ENCODE measurements at places on chromosomes 7 and 10.

GRCh38 chr10:9443758-9444157, 1389.3 kb downstream of the GATA3 start:
- no peak overlapping the region for H3K4me3 ChIP-seq
- H3K4me1 ChIP-seq, result no peaks in the 10 kb centered on the region
- H3K36me3 ChIP-seq, result no peaks in the 10 kb centered on the region
- no peak for DNase-seq
- H3K27me3 ChIP-seq, result no peaks in the 10 kb centered on the region
- H3K27ac ChIP-seq, result no peak overlapping the region

DNA sequence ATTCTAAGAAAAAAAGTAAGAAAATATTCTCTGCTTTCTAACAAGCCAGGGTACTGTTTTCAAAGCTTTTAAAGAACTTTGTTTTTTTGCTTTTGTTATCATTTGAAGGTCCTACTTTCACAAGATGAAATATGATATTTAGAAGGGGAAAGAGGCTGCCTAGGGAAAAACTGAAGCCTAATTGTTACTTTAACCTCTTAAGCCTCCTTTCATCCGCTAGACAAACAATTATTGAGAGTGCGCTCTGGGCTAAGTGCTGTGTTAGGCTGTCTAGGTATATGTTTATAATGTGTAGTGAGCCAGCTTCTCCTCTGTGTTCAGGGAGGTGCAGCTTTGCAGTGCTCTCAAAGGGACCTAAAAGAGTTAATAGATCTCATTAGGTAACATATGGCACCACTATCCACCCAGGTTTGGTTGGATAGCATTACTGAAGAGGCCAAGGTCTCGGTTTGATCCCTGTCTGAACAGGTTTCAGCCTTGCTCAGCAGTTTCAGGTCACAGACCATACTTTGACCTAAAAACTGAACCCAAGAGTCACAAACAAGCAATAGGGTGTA, 17.9 kb downstream of the PDK4 start:
- H3K27me3 ChIP-seq, result no peaks in the 10 kb centered on the region
- no peaks in the 10 kb centered on the region for H3K4me1 ChIP-seq

DNA sequence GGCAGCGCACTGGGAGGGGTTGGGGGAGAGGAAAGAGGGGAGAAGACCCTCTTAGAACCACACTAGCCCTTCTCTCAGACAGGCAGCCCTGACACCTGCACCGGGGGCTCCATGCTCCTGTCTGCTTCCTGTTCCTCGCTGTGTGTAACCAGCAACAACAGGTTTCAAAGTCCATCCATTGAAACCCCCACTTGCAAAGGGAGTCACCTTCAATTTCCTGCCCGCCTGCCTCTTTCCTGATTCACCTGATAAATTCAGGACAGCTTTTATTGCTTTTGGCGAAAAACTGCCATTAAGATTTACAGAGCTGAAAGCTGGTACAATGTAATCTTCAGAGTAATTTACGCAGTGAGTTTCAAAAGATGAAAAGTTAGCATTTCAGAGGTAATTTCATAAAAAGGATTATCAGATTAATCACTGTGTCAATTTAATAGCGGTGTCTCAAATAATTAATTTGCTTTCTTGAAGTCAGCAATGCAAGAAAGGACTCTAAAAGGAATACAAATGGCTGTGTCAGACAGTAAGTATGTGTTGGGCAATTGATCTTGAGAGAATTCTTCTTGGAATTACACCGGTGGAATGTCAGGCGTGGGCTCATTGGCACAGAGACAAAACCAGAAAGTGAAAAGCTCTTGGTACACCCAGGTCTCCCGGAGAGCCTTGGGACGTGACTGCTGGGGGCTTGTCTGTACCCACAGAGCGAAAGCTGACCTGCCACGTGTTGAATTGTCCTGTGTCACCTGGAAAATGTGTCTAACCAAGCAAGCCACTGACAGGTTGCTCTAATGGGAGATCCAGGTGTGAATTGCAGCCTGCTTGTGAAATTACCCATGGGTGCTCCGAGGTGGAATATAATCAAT, 60.7 kb downstream of the TMEM209 start:
- no peaks in the 10 kb centered on the region for H3K4me1 ChIP-seq
- no peaks in the 10 kb centered on the region for H3K27me3 ChIP-seq
- DNase-seq, result peak; percentile 63
- H3K4me3 ChIP-seq, result no peak overlapping the region

DNA sequence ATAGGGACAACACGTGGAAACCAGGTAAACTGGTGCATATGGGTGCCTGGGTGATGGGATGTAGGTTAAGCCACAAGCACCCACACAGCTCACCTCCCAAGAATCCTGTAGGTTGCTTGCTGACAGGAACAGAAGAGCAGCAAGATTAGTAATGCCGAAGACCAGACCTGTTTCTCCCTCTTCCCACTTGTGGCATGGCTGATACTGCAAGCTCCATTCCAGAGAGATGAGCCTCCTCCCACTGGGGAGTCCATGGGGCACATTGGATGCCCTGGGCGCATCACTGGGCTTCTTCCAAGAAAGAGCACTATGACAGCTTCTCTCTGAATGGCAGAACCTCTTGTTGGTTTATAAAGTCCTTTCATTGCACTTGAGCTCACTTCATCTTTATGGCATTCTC, 44.4 kb upstream of the LOXL4 start:
- H3K27ac ChIP-seq, result no peak overlapping the region
- H3K4me3 ChIP-seq, result no peak overlapping the region
- no peaks in the 10 kb centered on the region for H3K27me3 ChIP-seq
- H3K4me1 ChIP-seq, result no peaks in the 10 kb centered on the region

- peak overlapping the region; percentile 94 for H3K4me3 ChIP-seq
- no peaks in the 10 kb centered on the region for H3K4me1 ChIP-seq
- no peaks in the 10 kb centered on the region for H3K27me3 ChIP-seq
- H3K27ac ChIP-seq, result peak overlapping the region; percentile 97
- H3K36me3 ChIP-seq, result no peaks in the 10 kb centered on the region
These were observed 904 bp downstream of the R3HCC1L start for GRCh38 chr10:98135222-98135899.

- H3K36me3 ChIP-seq, result no peaks in the 10 kb centered on the region
- no peaks in the 10 kb centered on the region for H3K27me3 ChIP-seq
- DNase-seq, result no peak
- H3K27ac ChIP-seq, result no peak overlapping the region
- H3K4me1 ChIP-seq, result no peaks in the 10 kb centered on the region
These were observed 356.5 kb upstream of the KLF6 start for GRCh38 chr10:4141471-4141870.

DNA sequence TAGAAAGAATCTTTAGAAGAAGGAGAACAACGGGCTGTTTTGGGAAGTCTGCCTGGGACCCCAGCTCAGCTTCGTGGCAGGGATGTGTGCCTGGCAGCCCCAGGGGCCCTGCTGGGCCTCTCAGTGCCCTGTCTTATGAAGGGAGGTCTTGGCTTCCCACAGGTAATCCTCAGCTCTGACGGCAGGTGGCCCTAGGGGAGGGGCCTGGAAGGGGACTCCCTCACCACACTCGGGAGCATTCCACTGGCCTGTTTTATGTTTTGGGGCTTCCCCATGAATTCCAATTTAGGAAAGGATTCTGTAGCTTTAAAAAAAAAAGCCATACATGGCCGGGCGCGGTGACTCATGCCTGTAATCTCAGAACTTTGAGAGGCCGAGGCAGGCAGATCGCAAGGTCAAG, 3.0 kb upstream of the DMBT1 start:
- no peaks in the 10 kb centered on the region for H3K36me3 ChIP-seq
- H3K4me3 ChIP-seq, result no peak overlapping the region
- no peak overlapping the region for H3K27ac ChIP-seq
- DNase-seq, result no peak
- H3K27me3 ChIP-seq, result no peaks in the 10 kb centered on the region
- no peaks in the 10 kb centered on the region for H3K4me1 ChIP-seq

DNA sequence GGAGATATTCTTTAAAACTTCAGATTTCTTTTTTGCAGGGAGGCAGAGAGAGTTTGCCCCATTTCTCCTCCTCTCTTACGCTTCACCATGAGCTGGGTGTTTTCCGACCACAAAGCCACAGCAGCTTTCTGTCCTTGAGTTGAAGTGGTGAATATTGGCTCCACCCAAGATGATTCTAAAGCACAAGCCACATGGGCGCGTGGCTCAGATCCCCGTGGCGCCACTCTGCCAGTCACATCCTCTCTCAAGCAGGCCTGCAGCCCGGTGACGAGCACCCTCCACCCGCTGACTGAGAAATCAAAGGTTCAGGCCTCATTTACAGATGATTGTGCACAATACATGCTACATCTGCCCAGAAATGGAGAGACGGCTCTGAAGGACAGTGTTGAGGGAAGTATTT, 27.6 kb upstream of the RNF32 start:
- no peak overlapping the region for H3K27ac ChIP-seq
- H3K36me3 ChIP-seq, result no peaks in the 10 kb centered on the region
- no peaks in the 10 kb centered on the region for H3K4me1 ChIP-seq
- H3K4me3 ChIP-seq, result no peak overlapping the region
- peaks cover 10% of the 10 kb centered on the region for H3K27me3 ChIP-seq

DNA sequence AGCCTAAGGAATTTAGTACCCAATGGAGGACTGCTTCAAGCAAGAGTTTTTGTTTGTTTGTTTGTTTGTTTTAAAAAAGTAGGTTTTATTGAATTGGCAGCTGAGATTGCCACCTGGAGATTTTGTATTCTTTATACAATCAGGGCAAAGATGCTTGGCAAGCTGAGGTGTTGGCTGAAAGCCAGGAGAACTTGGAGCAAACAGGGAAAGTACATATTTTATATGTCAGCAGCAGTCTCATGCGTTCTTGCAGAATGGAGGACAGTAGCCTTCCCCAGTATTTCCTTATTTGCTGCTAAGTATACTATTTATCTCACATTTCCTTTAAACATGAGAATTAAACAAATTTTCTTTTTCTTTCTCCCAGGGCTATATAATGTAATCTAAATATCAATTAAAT, 22.6 kb upstream of the ICA1 start:
- no peak for DNase-seq
- no peaks in the 10 kb centered on the region for H3K27me3 ChIP-seq
- no peak overlapping the region for H3K27ac ChIP-seq
- H3K36me3 ChIP-seq, result no peaks in the 10 kb centered on the region
- no peak overlapping the region for H3K4me3 ChIP-seq
- H3K4me1 ChIP-seq, result no peaks in the 10 kb centered on the region

All from breast epithelium (tissue), 4 donors.